AML-193 (cell line): ENCODE measurements at places on chromosomes 7 and 10.

DNA sequence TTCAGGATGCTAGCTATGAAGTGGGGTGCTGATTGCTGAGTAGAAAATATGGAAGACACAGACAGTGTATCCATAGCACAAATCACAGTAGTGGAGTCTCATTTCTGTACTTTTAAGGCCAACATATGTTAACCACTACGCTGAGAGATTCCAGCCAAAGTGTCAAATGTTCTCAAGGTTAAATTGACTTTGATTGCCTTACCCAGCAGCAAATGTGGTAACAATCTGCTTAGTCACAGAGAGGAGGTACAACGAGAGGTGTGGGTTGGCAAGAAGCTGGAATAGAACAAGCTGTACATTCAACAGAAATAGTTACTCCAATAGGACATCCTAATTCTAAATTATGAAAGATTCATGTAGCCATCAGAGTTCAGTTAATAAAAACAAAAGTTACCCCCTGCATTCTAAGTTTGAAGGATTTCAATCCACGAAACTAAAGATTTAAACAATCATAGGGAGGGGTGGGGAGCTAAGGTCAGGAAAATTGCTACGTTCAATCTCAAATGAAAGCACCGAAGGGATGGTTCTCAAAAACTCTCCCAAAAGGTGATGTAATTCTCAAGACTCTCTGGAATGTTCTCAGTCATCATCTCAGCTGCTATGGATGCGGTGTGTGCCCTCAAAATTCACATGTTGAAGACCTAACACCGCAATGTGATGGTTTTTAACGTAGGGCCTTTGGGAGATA is 137.0 kb downstream of the ETV1 start:
- DNase-seq: no peak

DNA sequence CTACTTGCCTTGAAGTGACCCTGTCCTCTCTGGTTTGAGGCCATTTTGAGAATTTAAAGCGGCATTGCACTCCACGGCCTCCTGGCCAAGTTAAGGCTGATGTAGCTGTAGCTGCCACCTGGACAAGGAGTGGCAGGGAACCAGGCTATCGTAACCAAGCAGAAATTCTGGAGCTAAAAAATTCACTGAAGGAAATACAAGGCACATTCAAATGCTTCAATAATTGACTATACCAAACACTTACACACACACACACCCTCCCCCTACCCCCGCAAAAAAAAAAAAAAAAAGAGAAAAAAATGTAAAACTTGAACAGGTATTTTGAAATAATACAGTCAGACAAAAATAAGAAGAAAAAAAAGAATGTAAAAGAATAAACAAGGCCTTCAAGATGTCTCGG is 409.0 kb upstream of the SEMA3A start:
- no peak for DNase-seq

GRCh38 chr10:29099001-29099400 is 189.9 kb upstream of the LYZL1 start:
- no peak for DNase-seq

DNA sequence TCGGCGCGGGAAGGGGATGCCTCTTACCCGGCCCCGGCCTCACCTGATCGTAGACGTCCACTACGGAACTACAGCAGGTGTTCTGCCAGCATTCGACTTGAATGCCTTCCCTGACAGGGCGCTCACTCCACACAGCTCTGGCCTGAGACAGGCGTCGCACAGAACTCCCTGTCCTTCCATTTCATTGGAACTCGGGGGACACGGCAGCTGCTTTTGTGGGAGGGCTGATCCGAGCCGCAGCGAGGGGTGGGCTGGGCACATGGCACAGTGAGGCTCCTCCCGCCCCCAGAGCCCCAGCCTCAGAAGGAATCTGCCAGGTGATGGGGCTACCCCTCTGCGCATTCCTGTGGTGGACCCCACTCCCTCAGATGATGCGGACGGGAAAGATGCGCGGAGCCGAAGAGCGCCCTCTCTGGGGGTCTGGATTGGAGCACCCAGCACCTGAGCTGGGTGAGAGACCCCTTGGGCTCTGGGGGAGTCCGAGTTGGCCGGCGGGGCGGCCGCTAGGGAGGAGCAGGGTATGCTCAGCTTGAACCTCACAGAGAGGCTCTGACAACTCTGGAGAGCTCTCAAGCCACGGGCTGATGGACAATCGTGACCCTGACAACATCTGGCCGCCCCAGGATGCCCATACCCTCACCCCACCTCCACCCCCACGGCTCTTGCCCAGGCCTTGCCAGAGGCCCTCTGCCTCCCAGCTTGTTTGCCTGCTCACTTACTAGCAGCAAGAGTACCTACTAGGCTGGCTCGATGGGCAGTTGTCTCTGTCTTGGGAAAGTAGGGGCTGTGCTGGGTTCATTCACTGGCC is 36.6 kb downstream of the RASGEF1A start:
- no peak for DNase-seq

DNA sequence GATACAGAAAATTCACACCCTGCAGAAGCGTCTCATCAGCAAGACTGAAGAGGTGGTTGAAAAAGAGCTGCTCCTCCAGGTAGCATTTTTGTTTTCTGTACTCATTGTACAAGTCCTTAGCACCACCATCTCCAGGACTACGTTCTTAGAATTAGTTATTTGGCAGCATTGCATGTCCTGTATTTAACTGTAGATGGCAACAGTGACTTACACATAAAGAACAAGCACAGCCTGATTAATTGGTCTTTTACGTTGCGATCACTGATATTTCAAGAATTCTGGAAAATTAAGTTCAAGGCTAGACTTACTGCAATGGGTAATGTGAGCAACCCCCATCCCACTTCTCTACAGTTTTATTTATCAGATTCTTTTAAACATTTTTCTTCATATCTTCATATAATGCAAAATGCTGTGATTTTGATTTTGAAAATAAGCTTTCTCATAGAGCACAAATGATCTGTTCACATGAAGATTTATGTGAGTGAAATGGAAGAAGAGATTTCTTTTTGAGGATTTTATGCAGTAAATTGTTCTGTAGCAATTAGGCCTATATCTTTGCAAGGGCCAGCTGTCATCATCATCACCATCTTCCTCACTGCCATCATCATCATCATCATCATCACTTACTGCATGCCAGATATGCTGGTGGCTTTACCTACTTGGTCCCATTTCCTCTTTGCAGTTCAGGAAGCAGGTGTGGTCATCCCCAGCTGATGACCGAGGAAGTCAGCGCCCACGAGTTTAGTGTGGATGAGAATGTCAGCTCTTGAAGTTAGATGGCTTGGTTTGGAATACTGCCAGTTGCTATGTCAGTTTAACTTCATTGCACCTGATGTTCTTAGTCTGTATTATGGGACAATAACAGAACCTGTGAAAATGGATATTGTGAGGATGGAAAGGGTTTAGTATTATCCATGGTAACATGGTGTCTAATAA is 53.4 kb downstream of the CFAP58 start:
- peak; percentile 27 for DNase-seq

DNA sequence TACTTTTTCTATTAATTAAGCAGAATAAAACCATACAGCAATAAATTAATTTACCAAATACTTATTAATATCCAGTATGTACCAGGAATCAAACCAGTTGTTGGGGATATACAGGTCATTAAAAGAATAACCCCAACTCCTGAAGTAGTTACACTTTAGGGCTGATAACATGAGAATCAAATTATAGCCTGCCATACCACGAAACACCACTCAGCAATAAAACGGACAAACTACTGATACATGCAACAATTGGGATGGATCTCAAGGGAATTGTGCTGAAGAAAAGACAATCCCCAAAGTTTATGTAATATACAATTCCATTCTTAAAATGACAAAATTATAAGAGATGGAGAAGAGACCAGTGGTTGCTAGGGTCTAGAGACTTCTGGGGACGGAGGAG is 22.7 kb downstream of the MCMBP start:
- no peak for DNase-seq

DNA sequence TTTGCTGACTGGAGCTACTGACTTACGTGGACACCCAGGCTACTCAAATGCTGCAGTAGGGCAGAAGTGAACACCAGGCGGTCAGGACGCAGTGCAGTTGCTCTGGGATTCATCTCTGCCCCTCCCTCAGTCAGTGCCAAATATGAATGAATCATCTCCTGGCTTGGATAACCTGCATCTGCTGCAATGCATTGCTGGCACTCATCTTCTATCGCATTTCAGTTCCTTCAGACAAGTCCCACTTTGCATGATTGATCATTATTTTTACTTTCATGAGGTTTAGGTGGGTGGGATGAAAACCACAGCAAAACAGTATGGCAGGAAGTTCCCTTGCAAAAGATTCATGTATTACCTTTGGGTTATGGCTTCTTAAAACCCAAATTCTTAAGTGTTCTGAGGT is 224.6 kb upstream of the NRP1 start:
- no peak for DNase-seq

- no peak for DNase-seq
Measured at GRCh38 chr10:30176776-30177533, 117.6 kb upstream of the JCAD start.

GRCh38 chr10:81957976-81958375 is 83.0 kb downstream of the NRG3 start:
- no peak for DNase-seq

DNA sequence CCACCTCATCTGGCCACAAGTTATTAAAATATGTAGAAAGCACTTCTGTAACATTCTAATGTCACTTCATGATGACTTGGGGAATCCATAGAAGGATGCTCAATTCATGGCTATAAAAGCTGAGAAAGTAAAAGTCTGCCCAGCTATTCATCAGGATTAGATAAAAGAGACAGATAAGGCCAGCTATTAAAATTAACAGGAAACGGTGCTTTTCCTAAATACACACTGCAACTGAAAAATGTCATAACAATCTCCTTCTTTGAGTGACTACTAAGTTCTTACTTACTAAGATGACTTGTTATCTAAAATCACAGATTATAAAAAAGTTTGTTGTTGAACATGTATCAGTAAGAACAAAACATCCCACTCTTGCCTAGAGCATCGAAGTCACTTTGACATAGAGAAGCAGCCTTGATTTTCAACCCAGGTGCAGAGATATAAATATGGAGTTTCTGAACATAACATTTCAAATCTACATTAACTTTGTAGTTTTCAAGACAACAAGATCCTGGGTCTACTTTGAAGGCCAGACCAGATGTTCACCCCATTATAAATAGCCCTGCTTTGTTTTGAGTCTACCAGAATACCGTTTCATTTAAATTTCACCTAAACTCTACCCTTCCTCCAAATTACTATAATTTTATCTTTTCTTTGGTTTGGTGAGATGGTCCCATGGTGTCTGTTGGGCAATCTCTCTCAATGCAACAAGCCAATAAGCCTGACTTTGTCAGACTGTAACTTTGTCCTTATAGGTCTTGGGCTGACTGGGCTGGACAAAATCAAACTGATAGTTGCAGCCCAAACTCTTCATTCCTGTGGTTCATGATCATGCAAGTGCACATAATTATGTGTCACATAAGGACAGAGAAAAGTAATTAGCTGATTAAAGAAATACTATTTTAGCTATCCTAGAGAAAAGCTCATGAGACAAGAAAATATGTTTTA is 24.0 kb downstream of the HYCC1 start:
- no peak for DNase-seq

DNA sequence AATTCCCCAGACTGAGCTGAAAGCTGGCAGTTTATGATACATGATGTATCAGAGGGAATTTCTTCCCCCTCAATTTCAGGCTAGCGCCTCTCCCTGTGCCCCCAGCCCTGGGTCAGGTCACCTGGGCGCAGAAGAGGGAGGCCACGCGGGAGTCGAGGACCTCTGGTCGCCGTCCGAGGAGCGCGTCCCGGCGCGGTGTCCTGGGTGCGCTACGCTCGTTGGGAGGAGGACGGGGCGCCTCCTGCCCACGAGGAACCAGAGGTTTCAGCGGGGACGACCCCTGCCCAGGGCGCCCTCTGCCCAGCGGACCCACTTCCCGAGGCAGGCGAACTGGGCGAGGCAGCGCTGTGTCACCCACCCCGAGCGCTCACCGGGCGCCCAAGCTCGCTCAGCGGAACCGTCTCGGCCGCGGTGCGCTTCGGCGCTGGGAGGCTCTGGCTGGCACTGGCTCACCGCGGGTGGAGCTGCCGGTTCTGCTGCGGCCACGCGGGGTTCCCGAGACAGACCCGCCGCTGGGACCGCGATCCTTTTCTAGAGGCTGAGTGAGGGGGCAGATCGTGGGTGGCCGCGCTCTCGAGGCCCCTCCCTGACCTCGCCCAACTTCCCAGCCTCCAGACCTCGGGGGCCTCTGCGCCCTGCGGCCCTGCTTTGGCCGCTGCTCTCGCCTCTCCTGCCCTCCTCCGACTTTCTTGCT is at the start of gene FAM237B:
FAM237B (minus strand) TSS at position 504 of the 694 bp plus-strand sequence. CDS start 1,556 bp downstream, outside the sequence.
- no peak for DNase-seq

DNA sequence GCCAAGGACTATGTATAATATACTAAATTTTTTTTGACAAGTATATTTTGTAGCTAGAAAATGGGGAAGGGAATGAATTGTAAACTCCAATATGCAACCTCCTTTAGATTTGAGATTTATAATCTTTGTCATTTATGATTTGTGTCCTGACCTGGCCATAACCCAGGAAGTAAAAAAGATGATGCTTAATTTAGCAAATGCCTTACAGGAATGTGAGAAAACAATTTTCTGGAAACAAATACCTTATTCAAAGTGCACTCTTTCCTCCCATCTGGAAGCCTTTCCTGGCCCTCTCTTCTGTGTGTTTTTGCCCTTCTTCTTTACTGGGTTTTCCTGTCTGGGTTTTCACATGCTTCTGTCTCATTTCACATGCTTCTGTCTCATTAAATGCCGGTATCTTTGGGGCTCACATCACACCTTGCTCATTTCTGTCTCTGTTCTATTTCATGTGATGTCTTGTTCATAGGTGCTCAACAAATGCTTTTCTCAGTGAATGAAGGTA is 149.2 kb downstream of the RAPGEF5 start:
- DNase-seq: no peak

DNA sequence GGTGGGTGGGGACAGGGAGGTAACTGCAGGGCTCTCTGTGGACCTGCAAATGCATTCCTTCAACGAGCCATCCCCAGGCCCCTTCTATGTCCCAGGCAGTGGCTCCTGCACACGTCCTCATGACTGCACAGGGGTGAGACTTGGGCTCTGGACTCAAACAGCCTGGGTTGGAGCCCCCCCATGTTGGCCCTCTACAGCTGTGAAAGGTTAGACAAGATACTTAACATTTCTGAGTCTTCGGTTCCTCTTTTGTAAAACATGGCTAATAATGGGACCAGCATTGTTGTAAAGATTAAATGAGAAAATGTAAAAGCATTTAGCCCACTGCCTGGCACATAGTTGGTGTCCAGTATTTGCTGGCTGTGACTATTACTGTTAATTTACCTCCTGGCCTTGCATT is 41.8 kb downstream of the CHST3 start:
- no peak for DNase-seq

- DNase-seq: no peak
Measured at GRCh38 chr10:3861795-3862194, 76.8 kb upstream of the KLF6 start.

DNA sequence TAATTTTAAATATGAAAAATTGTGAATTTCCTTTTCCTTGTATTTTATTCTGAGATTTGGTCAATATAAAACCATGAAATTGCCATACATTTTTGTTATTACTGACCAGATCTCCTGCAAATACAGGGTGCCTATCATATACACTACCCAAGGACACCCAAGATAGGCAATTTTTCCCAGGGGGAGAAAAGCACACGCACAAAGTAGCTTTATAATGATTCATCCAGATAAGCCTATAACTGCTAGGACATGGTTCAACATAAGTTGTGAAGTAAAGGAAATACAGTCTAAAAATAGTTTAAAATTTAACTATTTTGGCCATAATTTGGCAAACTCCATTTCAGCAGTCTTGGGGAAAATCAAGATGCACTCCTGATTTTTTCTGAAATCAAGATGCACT is 4.8 kb downstream of the RUFY2 start:
- DNase-seq: no peak

- DNase-seq: no peak
Measured at GRCh38 chr10:70578371-70578947, 24.1 kb downstream of the PRF1 start.
